Activated CD4-positive, alpha-beta memory T cell treated with anti-CD3 and anti-CD28 coated beads, Interleukin-2, amount 10 ng/mL, durations not matched to agents 7 days and 5 days (primary cell): ENCODE measurements at places on chromosomes 6 and 20. TPM values are rescaled to one million over a fixed set of nuclear protein-coding genes. Genes with fewer than 3 reads are reported as not detected.

- no peak for DNase-seq
Measured at GRCh38 chr20:199996-200395, 10.5 kb upstream of the DEFB128 start.

DNA sequence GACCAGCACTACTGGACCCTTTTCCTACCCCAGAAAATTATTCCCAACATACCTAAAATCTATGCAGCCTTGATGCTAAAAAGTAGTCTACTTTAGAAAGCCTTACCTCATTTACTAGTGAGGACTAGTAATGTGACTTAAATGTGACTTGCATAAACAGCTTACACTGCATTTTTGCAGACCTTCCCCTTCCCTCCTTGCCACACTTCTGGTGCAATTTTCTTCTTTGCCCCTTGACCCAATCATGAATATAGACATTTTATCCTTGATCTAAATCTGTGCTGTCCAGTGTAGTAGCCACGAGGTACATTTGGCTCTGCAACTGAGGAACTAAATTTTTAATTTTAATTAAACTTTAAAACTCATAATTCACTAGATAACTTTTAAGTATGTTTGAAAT is 7.0 kb upstream of the ZKSCAN8 start:
- no peak for DNase-seq

DNA sequence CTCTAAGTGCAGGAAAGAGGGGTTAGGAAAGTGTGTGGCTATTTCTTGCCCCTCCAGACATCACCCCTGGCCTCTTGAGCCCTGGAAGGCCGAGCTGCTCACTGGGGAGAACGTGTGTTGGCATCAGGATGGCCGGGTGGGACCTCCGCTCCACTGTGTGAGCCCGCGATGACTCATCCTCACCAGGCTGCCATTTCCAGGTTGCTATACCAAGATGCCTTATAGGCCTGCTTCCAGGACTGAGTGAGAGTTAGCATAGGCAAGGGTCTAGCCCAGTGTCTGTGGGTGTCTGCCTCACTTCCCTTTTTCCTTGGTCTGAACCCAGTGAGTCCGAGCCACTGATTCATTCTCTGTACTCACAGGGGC is 105.0 kb downstream of the MRPL14 start:
- DNase-seq, result no peak

DNA sequence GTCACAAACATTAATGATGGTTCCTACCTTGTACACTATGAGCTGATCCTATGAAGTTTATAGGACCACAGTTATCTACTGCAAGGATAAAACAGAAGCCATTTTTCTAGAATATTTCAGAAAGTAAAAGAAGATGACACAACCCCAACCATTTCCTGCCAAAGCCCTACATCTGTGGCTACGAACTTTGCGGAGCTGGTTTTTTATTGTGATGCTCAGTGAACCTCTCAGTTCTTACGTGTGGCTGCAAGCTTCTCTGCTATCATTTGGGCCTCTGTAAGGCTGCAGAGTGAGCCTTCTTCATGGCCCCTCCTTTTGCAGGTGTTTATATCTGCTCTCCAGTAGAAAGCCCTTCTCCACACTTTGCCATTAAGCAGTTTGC is 17.8 kb upstream of the TAGAP start:
- peak; percentile 76 for DNase-seq

The RAET1L gene
- total RNA-seq, result not detected

The EYA2 gene
- 0.28 TPM for total RNA-seq

The PTGIS gene
- 2.8 TPM for total RNA-seq

The TFEB gene
- total RNA-seq, result 15.0 TPM

- DNase-seq, result no peak
Measured at GRCh38 chr20:33516882-33517281, 27.0 kb downstream of the CBFA2T2 start.

DNA sequence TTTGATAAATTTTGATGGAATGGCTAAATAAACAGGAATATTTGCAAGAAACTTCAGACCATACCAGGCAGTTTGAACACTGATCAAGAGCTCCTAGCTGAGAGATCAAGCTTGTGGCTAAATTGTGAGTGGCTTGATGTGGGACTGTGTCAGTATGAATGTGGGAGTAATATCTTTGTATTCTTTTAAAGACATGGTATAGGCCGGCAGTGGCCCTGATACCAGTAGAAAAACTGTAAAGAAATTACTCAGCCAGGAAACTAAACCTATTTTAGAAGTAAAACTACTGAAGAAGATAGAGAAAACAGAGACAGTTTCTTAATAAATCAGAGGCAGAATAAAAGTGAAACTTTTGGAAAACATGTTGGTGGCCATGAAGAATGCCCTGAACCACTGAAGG is 608.4 kb upstream of the SYNCRIP start:
- DNase-seq, result no peak

The PHF20 gene
- 42.7 TPM for total RNA-seq

DNA sequence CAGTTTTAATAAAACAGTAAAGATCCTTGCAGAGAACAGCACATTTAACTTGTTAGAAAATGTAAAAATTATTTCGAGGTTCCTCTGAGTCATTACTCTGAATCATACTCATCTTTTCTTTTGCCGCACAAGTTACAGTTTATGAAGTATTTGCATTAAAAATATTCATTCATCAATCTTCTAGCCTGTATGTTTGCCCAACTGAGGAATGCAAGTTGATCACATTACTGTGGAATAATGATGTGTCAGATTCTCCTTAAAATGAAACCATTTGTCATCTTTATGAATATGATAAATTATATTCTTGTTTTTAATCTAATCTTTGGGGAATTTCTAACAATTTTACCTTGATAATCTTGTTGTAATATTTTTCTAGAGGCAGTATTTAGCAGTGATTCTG is 340.4 kb upstream of the OPRM1 start:
- DNase-seq, result no peak

- no peak for DNase-seq
Measured at GRCh38 chr6:109695468-109695867, 4.4 kb downstream of the FIG4 start.

The NEU1 gene
- total RNA-seq, result 29.2 TPM

The CCN5 gene
- total RNA-seq, result not detected

DNA sequence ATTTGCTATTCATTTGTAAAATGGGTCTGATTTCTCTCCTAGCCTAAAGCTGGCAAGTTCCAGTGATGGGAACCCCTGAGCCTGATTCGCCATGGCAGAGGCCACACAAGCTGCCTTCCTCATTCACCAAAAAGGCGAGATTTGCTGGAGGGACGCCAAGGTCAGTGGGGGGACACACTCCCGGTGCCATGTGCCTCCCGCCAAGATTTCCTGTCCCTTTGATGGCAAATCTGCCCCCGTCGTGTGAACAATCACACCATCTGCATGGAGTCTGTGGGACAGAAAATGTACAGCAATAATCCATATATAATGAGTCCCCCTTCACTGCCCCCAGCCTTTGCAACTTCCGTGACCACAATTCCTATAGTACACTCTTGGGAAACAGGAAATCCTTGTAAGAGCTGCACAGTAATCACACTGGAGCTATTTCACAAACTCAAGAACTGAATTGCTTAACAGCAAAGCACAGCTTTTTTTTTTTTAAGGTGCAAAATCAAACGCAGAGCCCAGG is 15.7 kb upstream of the IGF2R start:
- DNase-seq, result no peak

GRCh38 chr6:1820165-1820564 is 210.4 kb downstream of the FOXC1 start:
- no peak for DNase-seq

GRCh38 chr6:125957845-125958244 is 1.3 kb downstream of the HINT3 start:
- no peak for DNase-seq

The ENPP1 gene
- total RNA-seq, result 0.53 TPM

The OTOR gene
- total RNA-seq, result not detected

DNA sequence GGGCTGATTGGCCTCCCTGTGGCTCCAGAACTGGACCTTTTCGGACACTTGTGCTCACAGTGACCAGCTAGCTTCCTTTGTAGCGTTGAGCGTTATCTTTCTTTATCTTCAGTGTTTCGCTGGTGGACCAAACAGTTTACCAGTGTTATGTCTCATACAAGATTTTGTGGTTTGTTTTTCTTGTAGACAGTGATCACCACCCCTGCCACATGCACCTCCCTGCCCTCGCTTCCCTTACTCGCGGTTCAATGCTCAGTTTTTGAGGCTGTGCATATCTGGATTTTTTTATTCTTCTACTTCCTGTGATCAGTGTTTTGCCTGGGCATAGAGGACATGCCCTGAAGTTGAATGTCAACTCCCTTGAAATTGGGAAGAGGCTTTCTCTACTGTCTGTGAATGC is 16.4 kb downstream of the MYT1 start:
- peak; percentile 22 for DNase-seq

The VARS2 gene
- 37.0 TPM for total RNA-seq

DNA sequence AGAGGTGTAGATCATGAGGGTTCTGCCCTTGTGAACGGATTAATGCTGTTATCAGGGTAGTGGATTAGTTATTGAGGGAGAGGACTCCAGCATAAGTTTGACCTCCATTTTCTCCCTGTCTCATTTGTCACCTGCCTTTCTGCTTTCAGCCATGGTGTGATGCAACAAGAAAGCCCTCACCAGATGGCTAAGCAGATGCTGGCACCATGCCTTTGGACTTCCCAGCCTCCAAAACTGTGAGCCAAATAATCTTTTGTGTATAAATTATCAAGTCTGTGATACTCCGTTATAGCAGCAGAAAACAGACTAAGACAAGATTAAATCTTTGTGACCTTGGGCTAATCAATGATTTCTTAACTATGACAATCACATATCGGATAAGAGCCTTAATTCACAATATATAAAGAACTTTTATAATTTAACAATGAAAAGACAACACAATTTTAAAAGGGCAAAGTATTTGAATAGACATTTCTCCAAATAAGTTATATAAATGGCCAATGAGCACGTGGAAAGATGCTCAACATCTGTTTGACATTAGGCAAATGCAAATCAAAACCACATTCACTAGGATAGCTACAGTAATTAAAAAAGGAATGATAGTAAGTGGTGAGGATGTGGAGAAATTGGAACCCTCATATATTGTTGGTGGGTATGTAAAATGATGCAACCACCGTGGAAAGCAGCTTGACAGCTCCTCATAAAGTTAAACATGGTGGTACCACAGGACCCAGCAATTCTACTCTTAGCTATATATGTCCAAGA is 45.3 kb upstream of the IFNGR1 start:
- no peak for DNase-seq

GRCh38 chr6:110933912-110934311 is 24.6 kb upstream of the GTF3C6 start:
- no peak for DNase-seq
